ENCODE measurements at places on chromosomes 2 and 18. TPM values are rescaled to one million over a fixed set of nuclear protein-coding genes. Genes with fewer than 3 reads are reported as not detected.

The GNAL gene
- total RNA-seq: 0.46 TPM

The KCNJ13 gene
- not detected for total RNA-seq

The TYMS gene
- total RNA-seq: 48.0 TPM

The IL1F10 gene
- total RNA-seq: not detected

The LRP2 gene
- total RNA-seq: under 0.01 TPM

The SLC11A1 gene
- not detected for total RNA-seq

GRCh38 chr2:233349005-233349998 lies 5.0 kb upstream of the DGKD start:
- no peak for DNase-seq

DNA sequence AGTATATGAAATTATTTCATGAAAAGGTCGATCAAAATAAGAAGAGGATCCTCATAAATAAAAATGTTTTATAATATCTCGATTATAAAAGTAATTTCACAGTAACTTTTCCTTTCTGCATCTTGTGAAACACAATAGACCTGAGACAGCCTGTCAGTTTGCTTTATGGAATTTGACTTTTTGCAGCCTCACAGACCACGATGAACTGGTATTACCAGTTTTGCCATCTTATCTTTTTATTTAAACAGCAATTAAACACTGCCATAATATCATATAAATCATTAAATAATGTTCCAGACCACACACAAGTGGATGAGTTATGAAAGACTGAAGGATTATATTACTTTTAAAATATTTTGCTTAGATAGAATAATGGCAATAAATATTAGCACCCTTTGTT lies 10.7 kb upstream of the GALNT3 start:
- DNase-seq: no peak

- DNase-seq: no peak
Observed at GRCh38 chr2:98608962-98609604, 694 bp downstream of the UNC50 start.

DNA sequence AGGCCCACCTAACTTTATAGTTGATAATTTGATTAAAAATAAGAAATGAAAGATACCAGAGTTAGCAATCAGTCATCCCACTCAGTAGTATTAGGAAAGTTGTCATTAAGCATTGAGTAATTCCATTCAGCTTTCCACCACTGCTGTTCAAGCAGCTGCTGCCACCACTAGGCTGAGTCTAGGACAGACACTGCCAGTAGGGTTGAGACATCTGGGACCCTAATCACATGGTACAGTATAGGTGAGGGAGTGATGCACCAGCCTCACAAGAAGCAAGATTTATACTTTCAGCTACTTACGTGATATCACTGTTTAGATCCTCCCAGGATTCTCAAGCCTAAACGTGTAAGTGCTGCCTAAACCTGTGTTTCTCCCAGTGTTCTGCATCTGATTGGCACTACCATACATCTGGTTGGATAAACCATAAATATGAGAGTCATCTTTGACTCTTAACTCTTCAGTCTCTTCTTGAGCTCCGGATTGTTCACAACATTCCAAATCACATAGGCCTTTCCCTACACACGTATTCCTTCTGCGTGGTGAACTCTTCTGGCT lies 3.2 kb downstream of the UBXN4 start:
- no peak for DNase-seq

DNA sequence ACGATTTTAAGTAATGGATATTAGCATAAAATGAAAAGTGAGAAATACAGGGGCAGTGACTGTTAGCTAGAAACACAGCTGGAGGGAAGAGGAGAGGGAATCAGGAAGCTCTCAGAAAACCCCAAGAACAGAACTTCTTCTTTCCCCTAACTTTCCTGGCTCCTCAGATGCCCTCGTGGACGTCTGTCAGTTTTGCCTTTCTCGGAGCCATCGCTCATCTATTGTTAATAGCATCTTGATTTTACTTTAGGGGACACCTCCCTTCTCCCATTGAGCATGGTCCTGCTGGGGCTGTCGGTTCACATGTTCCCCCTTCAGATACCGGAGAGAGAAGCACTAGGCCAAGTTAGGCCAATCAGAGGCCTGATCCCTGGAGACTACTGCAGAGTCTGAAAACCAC lies 2.3 kb upstream of the PLEK start:
- DNase-seq: no peak

GRCh38 chr2:120422465-120423160 lies 76.7 kb downstream of the INHBB start:
- DNase-seq: no peak

DNA sequence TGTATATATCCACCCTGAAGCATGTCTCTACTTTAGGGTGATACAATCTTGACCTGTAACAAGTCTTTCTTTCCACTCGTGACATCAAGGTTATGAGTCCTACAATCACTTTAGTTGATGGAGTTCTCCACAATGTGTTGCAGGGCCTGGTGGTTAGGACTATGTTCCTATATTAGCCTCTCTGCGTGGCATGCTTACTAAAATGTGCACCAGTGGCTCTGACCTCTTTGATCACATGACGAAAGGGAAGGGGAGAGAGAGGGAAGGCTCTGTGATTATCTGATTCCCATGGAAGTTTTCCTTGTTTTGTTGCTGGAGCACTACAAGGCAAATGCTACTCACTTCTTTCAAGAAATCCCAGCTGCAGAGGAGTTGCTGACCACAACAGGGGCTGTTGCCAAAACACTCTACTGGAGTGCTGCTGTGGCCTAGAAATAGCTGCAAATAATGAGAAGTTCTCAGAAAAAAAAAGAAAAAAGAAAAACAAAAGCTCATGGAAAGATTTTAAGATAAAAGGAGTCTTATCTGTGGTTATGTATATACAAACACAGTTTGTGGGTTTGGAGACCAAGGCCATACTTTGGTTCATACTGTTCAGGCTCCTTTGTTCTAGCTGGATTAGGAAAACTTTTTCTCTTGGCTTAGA lies 272.8 kb upstream of the MMADHC start:
- no peak for DNase-seq

DNA sequence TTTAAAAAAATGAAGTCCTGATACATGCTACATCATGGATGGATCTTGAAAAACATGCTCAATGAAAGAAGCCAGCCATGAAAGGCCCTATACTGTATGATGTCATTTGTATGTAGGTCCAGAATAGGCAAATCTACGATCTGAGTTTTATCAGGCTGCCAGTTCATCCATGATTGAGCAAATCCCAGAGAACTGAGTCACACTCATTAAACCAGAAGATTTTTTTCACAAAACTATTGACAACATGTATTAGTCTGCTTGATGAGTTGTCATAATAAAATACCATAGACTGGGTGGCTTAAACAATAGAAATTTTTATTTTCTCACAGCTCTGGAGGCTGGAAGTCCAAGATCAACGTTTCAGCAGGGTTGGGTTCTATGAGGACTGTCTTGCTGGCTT lies 130.7 kb downstream of the MREG start:
- no peak for DNase-seq

- DNase-seq: no peak
Observed at GRCh38 chr2:118202707-118203303, 114.5 kb downstream of the INSIG2 start.

GRCh38 chr2:240918258-240919091 lies 12.3 kb downstream of the CROCC2 start:
- no peak for DNase-seq

DNA sequence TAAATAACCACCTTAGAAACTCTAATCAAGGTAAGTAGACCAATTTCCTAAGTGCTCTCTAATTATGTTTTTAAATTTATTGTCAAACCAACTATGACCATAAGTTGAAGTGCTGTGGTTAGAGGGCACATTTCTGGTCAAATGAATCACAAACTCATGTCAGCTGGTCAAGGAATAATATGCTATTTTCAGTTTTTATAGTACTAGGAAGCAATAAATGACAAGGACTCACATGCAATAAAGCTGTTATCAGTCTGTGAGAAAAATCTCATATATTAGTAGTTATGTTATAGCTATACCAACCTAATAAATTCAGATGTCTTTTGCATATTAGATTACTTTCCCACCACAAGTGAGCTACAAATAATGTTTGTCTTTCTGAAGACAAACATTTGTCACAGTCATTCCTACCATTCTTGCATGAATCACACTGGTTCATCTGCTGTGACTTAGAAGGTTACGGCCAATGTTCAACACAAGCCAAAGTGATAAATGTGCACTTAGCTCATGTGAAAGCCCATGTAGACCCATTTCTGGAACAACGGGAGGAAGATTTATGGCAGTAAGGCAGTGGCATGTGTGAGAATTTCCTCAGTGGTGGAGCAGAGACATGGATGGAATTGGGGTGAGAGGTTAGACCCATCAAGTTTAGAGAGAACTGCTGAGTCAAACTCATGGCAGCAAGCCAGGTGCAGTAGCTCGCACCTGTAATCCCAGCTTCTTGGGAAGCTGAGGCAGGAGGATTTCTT lies 27.4 kb upstream of the CCNYL1 start:
- DNase-seq: no peak

DNA sequence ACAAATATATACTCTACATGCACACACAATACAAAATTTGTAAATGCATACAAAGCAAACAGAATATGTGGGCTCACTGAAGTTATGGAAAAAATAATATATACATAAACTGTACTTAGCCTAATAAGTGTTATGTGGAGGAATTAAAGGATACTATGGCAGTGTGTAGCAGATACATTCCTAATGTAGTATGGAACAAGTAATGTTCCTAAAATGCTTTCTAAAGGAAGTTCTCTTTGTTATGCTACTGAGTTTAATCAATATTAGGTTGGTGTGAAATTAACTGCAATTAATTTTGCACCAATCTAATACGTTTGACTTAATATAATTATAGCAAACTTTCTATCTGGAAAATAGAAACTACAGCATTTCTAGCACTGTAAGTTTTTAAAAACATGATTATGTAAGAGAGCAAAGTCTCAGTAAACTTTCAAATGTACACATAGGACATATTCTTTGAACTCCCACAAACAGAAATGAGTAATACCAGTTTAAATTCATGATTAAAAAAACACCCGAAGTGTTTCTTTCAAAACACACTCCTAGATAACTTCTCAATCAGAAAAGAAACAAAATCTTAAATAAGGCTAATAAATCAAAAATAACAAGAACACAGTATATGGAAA lies 331.3 kb downstream of the LRRTM4 start:
- no peak for DNase-seq

DNA sequence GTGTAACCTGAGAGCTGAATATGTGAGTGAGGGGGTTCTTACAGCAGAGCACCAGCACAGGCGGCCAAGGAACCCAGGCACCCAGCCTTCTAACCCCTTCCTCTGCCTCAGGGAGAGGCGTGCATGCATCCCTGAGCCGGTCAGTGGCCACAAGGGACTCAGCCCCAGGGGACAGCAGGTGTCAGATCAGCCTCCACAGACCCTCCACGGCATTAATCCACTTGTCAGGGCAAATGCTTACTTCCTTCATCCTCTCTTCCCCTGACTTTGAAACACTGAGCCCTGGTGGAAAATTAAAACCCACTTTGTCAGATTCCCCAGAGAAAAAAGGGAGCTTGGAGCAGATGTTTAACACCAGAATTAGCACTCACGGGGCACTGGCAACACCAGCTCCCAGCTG lies 60.5 kb upstream of the SMAD2 start:
- DNase-seq: no peak

GRCh38 chr2:178195390-178196166 lies 1.3 kb downstream of the OSBPL6 start:
- no peak for DNase-seq

All from pulmonary artery endothelial cell (primary cell).